ENCODE measurements at places on chromosomes 1 and 21.
A peak's percentile ranks its signal among the peaks of the same experiment; 100 is the strongest.

GRCh38 chr1:41444246-41444645 lies 40.2 kb downstream of the EDN2 start:
- DNase-seq: no peak

- DNase-seq: no peak
These were observed 512.2 kb downstream of the NEGR1 start for GRCh38 chr1:71770121-71770520.

DNA sequence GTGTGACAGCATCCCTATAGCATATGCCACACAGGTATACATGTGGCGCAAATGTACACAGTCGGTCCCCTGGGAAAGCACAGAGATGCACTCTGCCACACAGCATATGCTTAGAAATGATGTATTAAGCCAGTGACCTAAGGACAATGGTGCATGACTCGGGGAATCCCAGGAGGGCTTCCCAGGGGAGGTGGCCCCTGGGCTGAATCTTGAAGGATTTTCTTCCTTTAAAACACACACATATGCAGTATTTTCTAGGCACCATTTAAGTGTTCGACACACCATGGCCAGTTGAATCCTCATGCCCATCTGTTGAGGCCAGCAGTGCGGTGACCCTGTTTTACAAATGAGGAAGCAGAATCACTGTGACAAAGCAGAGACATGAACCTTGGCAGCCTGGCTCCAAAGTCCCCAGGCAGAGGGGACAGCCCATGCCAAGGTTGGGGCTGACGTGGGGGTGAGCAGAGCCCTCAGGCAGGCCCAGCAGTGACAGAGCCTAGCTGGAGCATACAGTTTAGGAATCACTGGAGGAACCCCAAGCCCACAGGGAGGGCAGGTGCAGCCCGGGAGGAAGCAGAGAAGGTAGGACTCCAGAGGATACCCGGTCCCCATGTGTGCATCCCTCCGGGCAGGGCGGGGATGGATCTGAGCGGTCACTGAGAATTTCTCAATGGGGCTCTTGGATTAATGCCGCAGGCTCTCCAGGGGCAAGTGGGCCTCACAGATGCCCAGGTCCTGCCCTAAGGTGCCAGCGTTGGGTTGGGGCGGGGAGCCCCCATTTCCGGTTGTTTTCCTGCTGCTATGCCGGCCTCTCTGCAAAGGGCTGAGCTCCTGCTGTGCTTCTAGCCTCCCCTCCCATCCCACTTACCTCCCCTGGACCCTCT lies 28.4 kb downstream of the WNT3A start:
- DNase-seq: peak; percentile 44

DNA sequence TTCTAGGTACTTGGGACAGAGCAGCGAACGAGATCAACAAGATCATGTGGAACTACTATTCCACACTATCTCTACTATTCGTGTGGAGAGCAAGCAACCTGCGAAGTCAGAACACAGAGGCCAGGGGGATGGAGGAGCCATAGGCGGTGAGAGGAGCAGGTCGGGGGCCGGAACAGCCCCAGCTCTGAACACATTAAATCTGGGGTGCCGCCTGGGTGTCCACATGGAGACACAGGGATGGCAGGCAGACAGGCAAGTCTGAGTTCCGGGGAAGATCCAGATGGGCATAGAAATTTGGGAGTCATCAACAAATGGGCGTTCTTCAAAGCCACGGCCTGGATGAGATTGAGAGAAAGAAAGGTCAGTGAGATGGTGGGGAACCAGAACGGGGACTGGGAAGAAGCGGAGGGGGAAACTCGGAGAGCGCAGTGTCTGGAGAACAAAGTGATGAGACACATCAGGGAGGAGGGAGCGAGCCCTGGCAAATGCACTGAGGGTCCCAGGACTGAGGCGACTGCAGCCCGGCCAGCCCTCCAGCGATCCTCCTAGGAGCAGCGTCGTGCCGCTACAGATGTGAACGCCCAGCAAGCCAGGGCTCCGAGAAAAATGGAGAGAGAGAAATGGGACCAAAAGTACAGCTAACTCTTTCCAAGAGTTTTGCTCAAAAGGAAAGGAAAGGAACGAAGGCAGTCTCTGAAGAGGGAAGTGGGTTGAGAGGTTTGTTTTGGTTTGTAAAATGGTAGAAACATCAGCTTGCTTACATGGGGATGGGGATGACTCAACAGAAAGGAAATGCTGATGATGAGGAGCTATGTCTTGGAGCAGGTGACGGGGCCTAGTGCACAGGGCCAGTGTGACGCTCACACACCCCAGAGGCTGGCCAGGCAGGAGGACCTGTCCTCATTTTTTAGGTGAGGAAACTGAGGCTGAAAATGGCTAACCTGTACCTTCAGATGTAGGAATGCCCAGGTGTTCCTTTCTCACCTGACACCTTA lies 84.5 kb downstream of the GLIS1 start:
- no peak for DNase-seq

- no peak for DNase-seq
These were observed 9.1 kb downstream of the SGIP1 start for GRCh38 chr1:66542811-66543767.

GRCh38 chr1:207503950-207504349 lies 8.0 kb downstream of the CR1 start:
- DNase-seq: no peak

DNA sequence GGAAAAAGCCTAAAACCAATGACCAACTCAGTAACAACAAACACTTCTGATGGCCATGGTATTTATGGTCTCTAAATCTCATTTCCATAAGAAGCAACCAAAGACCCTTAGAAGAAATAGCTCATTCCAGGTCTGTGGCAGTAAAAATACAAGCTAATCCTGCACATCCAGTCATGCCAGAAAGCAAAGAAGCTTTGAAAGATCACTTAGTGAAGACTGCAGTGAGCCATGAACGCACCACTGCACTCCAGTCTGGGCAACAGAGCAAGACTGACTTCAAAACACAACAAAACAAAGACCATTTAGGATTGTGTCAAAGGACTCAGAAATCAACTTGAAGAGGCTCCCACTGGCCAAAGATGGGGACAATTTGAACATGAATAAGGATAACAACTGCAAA lies 18.4 kb upstream of the ELK4 start:
- no peak for DNase-seq

- DNase-seq: no peak
These were observed 67.9 kb downstream of the PHACTR4 start for GRCh38 chr1:28437264-28437923.

GRCh38 chr1:172431721-172432192 lies 11.3 kb downstream of the C1orf105 start:
- DNase-seq: no peak

- no peak for DNase-seq
These were observed 90.2 kb downstream of the PBX1 start for GRCh38 chr1:164649146-164649545.

GRCh38 chr1:5915587-5916571 lies 76.3 kb downstream of the NPHP4 start:
- DNase-seq: no peak

GRCh38 chr1:60558236-60558635 lies 484.7 kb upstream of the C1orf87 start:
- DNase-seq: no peak

- DNase-seq: no peak
These were observed 23.9 kb downstream of the RAB3B start for GRCh38 chr1:51966559-51966958.

- DNase-seq: no peak
These were observed 42.2 kb downstream of the AIDA start for GRCh38 chr1:222670110-222670509.

GRCh38 chr1:220943319-220943996 lies 64.2 kb downstream of the HLX start:
- DNase-seq: no peak

DNA sequence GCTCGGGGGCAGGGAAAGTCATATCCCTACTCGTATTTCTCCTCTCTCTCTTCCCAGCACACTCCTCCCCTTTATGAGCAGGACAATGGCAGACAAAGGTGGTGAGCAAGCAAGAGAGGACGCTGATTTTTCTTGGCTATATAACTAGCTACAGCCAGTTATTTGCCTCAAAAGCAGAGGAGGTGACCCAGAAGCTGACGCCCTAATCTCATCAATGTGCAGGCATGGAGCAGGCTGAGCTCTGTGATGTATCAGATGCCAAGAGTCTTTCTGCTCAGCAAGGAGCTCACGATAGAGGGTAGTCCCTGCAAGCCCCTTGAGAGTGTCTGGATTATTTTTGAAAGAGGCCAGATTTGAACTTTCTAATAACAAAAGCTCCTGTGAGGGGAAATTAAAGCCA lies 75.5 kb downstream of the ASTN1 start:
- DNase-seq: no peak

Data from sigmoid colon (tissue), 7 donors.